Left ventricle myocardium inferior (tissue), 1 donor: ENCODE measurements at places on chromosomes 6 and 20. TPM values are rescaled to one million over a fixed set of nuclear protein-coding genes. Genes with fewer than 3 reads are reported as not detected.

GRCh38 chr6:167735084-167735950 is 91.4 kb upstream of the AFDN start:
- DNase-seq = no peak

GRCh38 chr6:167644412-167645132 is 182.1 kb upstream of the AFDN start:
- no peak for DNase-seq

DNA sequence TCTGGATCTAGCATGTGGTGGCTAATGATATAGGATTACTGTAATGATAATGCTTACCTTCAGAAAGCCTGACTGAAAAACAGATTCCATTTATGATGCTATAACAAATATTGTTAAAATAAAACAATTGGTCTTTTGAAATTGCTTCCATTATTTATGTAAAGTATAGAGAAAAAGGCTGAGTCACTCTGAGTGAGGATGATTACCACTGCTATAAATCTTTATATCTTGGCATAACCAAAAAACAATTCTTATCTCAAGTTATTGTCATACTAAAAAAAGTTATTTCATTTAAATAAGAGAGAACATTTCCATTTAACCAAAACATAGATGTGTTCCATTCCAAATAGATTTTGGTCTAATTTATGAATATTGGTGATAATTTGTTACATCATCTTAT is 53.0 kb upstream of the DST start:
- DNase-seq = no peak

DNA sequence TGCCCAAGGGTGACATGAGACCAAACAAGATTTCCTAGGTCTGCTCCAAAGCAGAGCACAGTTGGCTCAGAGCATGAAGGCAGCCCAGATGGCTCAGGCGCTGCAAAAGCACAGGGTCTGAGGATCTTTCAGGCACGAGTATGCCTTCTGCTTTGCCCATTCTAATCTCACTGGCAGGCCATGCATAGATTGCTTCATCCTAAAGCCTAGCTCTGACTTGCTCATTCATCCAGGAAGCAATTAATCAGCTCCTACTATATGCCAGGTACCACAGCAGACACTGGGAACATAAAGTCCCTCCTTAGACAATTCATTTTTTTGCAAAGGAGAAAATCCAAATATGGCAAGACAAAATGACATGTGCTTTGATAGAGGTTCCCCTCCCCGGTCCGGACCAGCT is 31.2 kb downstream of the GPLD1 start:
- no peak for DNase-seq

OOEP gene
- total RNA-seq = not detected

DNA sequence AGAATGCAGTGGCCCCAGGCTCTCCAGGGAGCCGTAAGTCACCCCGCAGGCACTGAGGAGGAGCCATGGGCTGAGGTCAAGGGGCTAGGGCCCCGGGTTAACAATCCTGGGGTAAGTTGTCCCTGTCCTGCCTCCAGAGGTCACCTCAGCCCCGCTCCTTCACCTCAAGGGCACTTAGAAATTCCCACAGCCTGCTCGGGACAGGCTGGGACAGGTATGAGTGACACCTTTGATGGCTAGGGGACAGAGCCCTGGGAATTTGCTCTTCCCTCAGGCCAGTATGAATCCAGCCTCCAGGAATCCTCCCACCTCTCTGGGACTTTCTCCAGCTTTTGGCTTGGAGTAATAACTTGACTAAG is 3.5 kb upstream of the GRM4 start:
- DNase-seq = no peak

DNA sequence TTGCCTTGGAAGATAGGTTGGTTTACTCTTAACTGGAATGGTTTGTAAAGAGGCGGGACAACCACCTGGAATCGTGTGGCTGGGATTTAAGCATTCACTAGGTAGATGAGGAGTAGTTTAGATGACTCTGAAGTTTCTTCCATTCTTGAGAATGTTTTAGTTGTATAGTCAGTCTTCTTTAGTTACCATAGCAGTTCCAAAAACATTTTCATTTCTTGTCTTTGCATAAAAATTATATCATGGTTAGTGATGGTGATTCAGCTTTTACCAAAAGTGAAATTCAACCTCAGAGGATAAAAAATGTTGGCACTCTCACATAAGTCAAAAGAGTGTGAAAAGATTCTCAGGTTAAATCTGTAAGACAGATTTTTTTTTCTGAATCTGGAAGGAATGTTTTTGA is 70.3 kb downstream of the SMAP1 start:
- no peak for DNase-seq

GRCh38 chr6:14533446-14533845 is 415.9 kb downstream of the CD83 start:
- DNase-seq = no peak

SCUBE3 gene
- total RNA-seq = 8.8 TPM

DNA sequence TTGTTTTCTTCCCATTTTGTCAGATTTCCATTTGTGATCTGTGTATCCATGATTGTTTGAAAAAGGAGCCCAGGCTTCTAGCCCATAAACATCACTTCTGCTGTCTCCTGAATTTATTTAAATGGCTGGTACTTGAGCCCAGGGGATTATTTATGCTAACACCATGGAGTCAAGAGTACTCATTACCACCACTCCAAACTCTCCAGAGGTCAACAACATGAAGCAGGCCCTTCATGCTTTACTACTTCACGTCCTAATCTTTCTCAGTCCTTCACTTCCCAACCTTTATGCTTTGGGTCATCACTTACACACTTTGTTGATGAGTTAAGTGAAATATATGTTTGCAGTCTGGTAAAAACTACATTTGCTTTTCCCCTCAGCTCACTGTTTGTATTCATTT is 247.8 kb downstream of the BMP2 start:
- DNase-seq = no peak

- DNase-seq = no peak
Measured at GRCh38 chr6:45647341-45648261, 269.9 kb upstream of the SUPT3H start.

DNA sequence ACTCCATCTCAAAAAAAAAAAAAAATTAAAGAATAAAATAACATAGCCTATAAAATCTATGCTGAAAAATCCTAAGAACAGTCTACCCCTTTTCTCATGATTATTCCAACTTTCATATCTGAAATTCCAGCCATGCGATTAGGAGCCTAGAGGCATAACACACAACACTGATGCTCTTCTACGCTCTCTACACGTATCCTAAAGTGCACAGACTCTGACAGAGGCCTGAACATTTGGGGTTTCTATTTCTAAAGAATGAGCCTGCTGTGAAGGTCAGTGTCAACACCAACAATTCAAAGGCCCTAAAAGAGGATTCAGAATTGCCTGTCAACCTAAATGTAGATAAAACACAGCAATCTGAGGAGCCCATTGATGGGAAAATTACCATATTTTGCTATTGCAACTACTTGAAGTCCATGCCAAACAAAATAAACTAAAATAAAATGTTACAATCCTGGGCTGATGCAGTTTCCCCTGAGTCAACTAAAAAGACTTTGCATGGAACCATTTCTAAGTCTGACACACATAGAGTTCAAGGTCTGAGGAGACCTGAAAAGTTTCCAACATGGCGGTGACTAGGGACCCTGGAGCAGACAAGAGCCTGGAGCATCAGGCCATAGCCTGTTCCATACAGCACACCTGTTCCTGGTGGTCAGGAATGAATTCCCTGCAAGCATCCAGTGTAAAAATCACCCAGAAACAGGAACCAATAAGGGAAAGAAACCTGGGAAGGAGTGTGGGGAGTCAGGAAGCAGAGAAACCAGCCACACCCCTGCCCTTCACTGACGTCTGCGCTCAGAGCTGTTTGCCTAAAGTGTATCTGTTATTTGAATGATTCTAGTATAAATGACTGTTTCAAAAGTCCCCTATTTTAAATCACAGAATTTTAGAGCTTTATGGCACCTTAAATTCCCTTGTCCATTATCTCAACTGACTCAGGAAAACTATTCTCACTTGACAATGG is 11.8 kb downstream of the NINL start:
- DNase-seq = no peak

ZNF184 gene
- total RNA-seq = 3.2 TPM

HLA-DRB5 gene
- total RNA-seq = 14.3 TPM

XRN2 gene
- total RNA-seq = 33.7 TPM

NKAIN2 gene
- 0.22 TPM for total RNA-seq

CLVS2 gene
- 0.05 TPM for total RNA-seq
